D341Med (cell line): ENCODE measurements at places on chromosomes 6 and 20.

GRCh38 chr6:3363296-3364025, 93.4 kb downstream of the SLC22A23 start:
- no peak for DNase-seq

- DNase-seq, result no peak
Observed at GRCh38 chr20:31602779-31603441, 2.2 kb upstream of the ID1 start.

DNA sequence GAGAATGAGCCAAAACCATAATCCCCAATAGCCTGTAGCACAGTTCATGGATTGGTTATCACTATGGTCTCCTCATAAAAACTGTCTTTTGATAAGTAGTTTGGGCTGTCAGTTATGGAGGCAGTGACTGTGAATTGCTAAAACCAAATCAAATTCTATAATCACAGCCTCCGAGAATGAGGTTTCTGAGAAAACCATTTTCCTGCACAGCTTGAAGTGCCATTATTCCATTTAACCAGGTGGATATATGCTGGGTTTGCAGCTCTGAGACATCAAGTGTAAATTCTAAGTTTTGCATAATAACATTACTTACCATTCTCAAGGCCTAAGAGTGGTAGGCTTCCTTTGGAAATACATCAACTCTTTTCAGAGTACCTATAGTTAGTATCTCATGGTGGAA, 485.4 kb downstream of the FRK start:
- DNase-seq, result no peak

DNA sequence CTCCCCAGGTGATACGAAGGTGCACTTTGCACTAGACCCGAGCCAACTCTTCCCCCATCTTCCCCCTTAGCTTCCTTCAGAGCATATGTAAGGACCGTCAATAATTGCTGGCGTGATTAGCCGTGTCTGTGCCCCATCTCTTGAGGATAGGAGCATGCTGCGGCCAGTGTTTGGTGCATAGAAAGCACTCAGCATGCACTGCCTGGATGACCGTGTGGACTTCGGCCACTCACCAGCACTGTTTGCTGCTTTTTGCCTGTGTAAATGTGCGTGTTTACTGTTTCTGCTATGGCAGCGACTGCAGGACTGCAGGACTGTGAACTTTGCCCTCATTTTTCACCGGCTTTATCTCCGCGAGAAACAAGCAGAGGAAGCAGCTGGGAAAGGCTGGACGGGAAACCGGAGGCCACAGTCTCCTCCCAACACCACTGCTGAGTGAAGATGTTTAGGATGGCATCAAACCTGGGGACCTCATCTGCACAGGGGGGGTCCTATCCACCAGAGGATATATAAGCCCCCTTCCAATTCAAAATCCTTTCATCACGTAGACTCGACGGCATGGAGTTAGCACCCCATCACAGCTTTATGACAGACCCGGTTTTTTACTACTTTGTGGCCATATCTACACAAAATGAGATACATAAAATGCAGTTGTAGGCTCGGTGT, 150.6 kb upstream of the AFDN start:
- DNase-seq, result no peak

DNA sequence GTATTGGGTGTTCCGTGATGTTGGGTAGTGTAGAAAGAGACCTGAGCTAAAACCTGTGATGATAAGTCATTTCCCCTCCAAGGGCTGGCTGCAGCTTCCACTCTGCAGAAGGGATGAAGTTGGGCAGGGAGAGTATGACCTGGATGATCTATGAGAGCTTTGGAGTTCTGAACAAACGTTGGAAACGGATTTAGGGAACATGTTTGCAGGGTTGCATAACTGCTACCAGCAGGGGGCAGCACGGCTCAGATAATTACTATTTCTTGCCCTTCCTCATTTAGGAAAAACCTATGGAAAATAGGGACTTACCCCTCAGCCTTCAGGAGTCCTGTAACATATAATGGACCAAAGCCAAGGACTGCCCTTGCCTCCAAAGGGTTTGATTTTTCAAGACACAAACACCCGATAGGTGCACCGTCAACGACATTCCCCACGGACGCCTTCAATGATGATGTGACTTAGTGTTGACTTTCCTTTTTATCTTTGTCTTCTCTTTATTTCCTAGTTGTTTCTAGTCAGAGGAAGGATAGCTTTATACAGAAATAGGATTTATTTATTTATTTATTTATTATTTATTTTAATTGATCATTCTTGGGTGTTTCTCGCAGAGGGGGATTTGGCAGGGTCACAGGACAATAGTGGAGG, 164.9 kb upstream of the SASH1 start:
- DNase-seq, result peak; percentile 58

DNA sequence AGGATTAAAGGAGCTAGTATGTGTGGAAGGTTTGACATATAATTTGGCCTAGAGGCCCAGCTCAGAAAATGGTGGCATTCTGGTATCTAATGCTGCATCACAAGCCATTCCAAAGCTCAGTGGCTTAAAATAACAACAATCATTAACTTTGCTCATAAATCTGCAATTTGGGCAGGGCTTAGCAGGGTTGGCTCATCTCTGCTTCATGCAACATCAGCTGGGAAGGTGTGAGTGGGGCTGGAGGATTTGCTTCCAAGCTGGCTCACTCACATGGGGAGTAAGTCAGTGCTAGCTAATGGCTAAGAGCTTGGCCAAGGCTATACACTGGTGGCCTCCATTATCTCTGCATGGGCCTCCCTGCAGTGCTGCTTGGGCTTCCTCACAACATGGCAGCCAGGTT, 48.0 kb upstream of the STK35 start:
- no peak for DNase-seq

- no peak for DNase-seq
Observed at GRCh38 chr6:2760882-2761842, 4.0 kb upstream of the WRNIP1 start.

- DNase-seq, result no peak
Observed at GRCh38 chr6:45533386-45533785, 155.7 kb upstream of the SUPT3H start.

DNA sequence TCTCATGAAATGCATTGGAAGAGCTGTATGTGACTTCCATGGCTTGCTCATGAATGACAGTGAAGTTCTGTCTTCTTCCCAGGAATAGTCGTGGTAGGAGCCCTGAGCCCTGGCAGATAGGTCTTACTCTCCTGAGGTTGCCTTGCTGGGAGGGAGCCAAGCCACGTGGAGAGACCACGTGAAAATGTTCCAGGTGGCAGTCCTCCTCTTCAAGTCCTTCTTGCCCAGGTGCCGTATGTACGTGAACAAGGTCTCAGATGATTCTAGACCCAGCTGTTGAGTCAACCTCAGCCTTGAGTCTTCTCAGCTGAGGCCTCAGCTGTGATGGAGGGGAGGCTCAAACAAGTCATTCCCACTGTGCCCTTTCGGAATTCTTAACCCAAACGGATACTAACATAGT, 192.4 kb upstream of the PRDM1 start:
- no peak for DNase-seq

- peak; percentile 70 for DNase-seq
Observed at GRCh38 chr20:973785-974194, 28.3 kb downstream of the RSPO4 start.

- DNase-seq, result no peak
Observed at GRCh38 chr6:17663226-17663625, 43.5 kb downstream of the NUP153 start.

- no peak for DNase-seq
Observed at GRCh38 chr6:169112483-169113320, 140.9 kb downstream of the THBS2 start.

GRCh38 chr20:54133434-54134427, 40.1 kb downstream of the CYP24A1 start:
- no peak for DNase-seq

DNA sequence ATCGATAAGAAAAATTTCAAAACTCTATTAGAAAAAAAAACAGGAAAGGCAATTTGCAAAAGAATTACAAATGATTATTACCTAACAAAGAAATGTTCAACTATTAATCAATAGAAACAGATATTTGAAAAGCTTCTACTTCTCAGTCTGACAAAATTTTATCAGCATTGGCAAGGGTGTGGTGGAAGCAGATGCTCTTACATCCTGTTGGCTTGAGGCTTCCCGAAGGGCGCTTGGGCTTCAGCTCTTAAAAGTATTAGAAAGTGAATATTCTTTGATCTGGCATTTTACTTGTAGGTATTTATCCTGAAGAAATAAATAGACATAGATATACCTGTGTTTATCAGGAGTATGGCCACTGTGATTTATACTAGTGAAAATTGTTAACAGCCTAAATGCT, 38.7 kb downstream of the SLC35D3 start:
- no peak for DNase-seq

- no peak for DNase-seq
Observed at GRCh38 chr6:20117474-20117873, 94.8 kb downstream of the MBOAT1 start.

DNA sequence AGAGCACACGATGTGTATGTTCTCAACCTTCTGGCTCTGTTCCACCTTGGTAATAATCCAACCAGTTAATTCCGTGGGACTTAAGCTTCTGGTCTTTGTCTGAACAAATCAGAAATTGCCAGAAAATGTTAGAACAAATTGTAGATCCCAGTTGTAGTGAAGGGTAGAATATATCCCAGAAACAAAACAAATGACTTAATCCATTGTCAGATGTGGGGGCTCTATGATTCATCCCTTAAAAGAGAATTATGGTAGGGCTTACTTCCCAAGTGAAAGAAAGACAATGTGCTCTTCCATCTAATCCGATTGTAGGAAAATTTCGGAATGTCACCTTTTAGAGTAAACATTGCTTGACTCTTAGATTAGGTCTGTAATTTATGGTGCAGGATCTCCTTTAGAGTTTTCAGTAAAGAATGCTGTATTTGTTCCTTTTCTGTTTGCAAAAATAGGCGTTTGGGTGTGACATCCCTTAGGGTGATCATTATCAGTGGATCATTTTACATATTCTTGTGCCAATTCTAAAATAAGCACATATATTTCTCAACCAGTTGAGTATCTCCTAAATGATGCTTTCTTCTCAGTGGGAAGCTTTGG, 234.5 kb upstream of the ZNF217 start:
- peak; percentile 56 for DNase-seq

GRCh38 chr20:18093388-18093787, 35.7 kb upstream of the OVOL2 start:
- no peak for DNase-seq

DNA sequence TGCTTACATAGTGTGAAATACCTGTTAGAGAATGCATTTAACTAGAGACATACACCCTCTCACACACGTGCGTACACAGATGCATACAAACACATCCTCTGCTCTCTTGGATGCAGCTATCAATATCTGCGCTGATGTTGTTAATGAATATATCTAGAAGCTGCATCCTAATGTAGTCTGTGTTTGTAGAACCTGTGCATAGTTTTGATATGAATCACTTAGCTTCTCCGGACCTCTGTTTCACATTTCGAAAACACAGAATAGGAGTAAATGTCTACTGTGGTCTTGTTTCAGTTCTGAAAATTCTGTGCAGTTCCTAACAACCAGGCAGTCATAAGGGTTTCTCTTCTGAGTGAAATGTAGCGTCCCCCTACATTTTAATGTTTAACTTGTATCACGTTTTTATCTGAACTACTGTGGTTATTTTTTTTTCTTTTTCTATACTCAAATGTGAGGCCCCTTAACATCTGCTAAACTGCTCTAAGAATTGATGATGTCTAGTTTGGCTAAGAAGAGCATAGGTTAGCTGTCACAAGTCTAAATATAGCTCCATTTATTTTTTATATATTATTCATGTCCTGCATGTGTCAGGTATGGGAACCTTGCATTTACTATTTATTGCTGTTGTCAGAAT, 254.5 kb downstream of the TMEM242 start:
- no peak for DNase-seq

GRCh38 chr6:137827411-137827940, 39.6 kb upstream of the TNFAIP3 start:
- no peak for DNase-seq

GRCh38 chr20:24814556-24815195, 134.4 kb upstream of the CST7 start:
- no peak for DNase-seq
